ENCODE measurements at places on chromosomes 7 and 10.

GRCh38 chr7:155797262-155798250, 14.7 kb downstream of the SHH start:
- H3K27ac ChIP-seq, result no peak overlapping the region
- DNase-seq, result no peak

GRCh38 chr7:80984619-80985018, 65.8 kb upstream of the SEMA3C start:
- H3K4me1 ChIP-seq, result no peaks in the 10 kb centered on the region
- H3K27me3 ChIP-seq, result no peaks in the 10 kb centered on the region
- no peak for DNase-seq
- H3K27ac ChIP-seq, result no peak overlapping the region
- H3K4me3 ChIP-seq, result no peak overlapping the region

- peak overlapping the region; percentile 78 for H3K27ac ChIP-seq
- DNase-seq, result no peak
- no peaks in the 10 kb centered on the region for H3K36me3 ChIP-seq
- no peak overlapping the region for H3K4me3 ChIP-seq
- H3K27me3 ChIP-seq, result no peaks in the 10 kb centered on the region
- H3K4me1 ChIP-seq, result peaks cover 18% of the 10 kb centered on the region
Observed at GRCh38 chr7:73852500-73852899, 8.5 kb upstream of the TMEM270 start.

- no peak overlapping the region for H3K4me3 ChIP-seq
- no peaks in the 10 kb centered on the region for H3K27me3 ChIP-seq
- DNase-seq, result no peak
- H3K36me3 ChIP-seq, result no peaks in the 10 kb centered on the region
- H3K27ac ChIP-seq, result no peak overlapping the region
- peaks cover 22% of the 10 kb centered on the region for H3K4me1 ChIP-seq
Observed at GRCh38 chr7:47149208-47149839, 432.6 kb downstream of the TNS3 start.

- H3K4me3 ChIP-seq, result no peak overlapping the region
- peaks cover 4% of the 10 kb centered on the region for H3K4me1 ChIP-seq
- DNase-seq, result no peak
- H3K27ac ChIP-seq, result peak overlapping the region; percentile 72
- no peaks in the 10 kb centered on the region for H3K27me3 ChIP-seq
- no peaks in the 10 kb centered on the region for H3K36me3 ChIP-seq
Observed at GRCh38 chr7:142000244-142000643, 4.6 kb downstream of the MGAM start.

DNA sequence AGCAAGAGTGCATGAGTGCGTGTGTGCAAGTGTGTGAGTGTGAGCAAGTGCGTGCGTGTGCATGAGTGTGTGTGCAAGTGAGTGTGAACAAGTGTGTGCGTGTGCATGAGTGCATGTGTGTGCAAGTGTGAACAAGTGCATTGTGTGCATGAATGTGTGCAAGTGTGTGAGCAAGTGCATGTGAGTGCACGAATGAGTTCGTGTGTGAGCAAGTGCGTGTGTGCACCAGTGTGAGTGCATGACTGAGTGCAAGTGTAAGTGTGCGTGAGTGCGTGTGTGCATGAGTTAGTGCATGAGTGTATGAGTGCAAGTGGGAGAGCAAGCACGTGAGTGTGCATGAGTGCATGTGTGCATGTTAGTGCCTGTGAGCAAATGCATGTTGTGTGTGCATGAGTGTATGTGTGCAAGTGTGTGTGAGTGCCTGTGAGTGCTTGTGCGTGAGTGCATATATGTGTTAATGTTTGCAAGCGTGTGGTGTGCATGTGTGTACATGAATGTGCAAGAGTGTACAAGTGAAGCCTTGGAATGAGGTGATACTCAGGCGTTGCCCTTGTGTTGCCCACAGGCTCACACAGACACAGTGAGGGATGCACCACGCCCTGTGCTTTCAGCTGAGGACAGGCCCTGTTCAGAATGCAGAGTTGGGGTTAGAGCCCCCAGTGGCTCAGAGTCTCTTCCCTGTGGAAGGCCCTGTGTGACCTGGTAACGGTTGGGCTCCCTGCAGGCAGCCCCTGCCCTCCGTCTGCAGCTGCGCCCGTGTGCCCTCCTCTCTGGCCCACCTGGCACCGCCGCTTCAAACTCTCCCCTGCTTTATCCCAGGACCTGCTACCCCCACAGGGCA, 97.1 kb downstream of the NKX6-2 start:
- no peak overlapping the region for H3K27ac ChIP-seq
- peaks cover 6% of the 10 kb centered on the region for H3K4me1 ChIP-seq
- DNase-seq, result no peak
- no peaks in the 10 kb centered on the region for H3K36me3 ChIP-seq

- H3K4me1 ChIP-seq, result peaks cover 32% of the 10 kb centered on the region
- H3K27me3 ChIP-seq, result no peaks in the 10 kb centered on the region
- peak overlapping the region; percentile 42 for H3K27ac ChIP-seq
- no peak for DNase-seq
Observed at GRCh38 chr7:44470135-44470479, 20.4 kb downstream of the NUDCD3 start.

- peak; percentile 40 for DNase-seq
- no peaks in the 10 kb centered on the region for H3K36me3 ChIP-seq
- peak overlapping the region; percentile 20 for H3K27ac ChIP-seq
- no peaks in the 10 kb centered on the region for H3K4me1 ChIP-seq
- no peaks in the 10 kb centered on the region for H3K27me3 ChIP-seq
Observed at GRCh38 chr7:83362871-83363550, 200.3 kb upstream of the PCLO start.

DNA sequence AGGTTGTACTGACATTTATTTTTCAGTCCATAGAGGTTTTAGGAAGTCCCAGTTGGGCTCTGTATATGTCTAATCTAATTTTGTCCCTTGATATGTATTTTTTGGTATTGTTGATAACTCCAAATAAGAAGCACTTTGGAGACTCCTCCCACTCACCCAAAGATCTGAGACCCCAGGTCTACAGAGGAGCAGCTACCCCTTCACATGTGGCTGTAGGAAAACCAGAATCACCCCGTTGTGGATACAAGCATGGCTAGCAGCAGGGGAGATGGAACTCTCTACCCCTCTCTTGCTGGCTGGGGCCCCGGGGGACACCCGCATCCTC, 9.4 kb downstream of the HHEX start:
- no peaks in the 10 kb centered on the region for H3K36me3 ChIP-seq
- peaks cover 10% of the 10 kb centered on the region for H3K4me1 ChIP-seq
- H3K27me3 ChIP-seq, result peaks cover 58% of the 10 kb centered on the region
- DNase-seq, result no peak

DNA sequence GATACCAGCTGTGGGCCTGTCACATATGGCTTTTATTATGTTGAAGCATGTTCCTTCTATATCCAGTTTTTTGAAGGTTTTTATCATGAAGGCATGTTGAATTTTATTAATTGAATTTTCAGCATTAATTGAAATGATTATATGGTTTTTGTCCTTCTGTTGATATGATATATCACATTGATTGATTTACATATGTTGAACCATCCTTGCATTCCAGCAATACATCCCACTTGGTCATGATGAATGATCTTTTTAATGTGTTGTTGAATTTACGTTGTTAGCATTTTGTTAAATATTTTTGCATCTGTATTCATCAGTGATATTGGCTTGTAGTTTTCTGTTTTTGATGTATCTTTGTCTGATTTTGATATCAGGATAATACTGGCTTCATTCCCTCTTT, 21.2 kb downstream of the PRSS37 start:
- no peaks in the 10 kb centered on the region for H3K27me3 ChIP-seq
- H3K4me1 ChIP-seq, result no peaks in the 10 kb centered on the region
- H3K27ac ChIP-seq, result no peak overlapping the region
- H3K36me3 ChIP-seq, result no peaks in the 10 kb centered on the region
- DNase-seq, result no peak

DNA sequence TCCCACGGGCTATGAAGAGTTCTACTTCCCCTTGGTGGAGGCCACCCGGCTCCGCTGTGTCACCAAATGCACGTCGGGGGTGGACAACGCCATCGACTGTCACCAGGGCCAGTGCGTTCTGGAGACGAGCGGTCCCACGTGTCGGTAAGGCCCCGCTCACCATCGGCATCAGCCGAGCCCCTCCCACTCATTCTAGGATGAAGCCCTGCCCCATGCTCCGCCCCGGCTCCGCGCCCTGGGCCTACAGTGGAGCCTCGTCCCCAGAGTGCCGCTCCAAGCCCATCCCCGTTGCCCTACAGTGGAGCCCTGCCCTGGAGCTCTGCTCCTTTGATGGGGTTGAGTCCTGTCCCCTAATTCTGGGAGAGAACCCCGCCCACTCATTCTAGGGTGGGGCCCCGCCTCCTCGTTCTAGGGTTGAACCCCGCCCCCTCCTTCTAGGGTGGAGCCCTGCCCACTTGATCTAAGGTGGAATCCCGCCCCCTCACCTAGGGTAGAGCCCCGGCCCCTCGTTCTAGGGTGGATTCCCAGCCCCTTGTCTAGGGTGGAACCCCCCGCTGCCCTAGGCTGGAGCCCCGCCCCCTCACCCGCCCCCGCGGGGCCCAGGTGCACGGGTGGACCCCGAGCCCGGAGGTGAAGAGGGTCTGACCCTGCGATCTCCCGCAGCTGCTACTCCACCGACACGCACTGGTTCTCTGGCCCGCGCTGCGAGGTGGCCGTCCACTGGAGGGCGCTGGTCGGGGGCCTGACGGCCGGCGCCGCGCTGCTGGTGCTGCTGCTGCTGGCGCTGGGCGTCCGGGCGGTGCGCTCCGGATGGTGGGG, 3.4 kb upstream of the MUC12 start:
- DNase-seq, result peak; percentile 96
- no peaks in the 10 kb centered on the region for H3K36me3 ChIP-seq
- peaks cover 9% of the 10 kb centered on the region for H3K4me1 ChIP-seq

Data from hepatocyte (in vitro differentiated cells).